CD4-positive, alpha-beta memory T cell (primary cell): ENCODE measurements at places on chromosomes 5 and 9. TPM values are rescaled to one million over a fixed set of nuclear protein-coding genes. Genes with fewer than 3 reads are reported as not detected.

Gene CCNJL
- not detected for polyA plus RNA-seq

Gene ACER2
- polyA plus RNA-seq, result 0.98 TPM

Gene TMEM171
- polyA plus RNA-seq, result 0.68 TPM

Gene CDHR2
- not detected for polyA plus RNA-seq

Gene PCDHA1
- polyA plus RNA-seq, result not detected

Gene TMEM252
- polyA plus RNA-seq, result not detected

Gene SPINK6
- not detected for polyA plus RNA-seq

Gene MRPL22
- polyA plus RNA-seq, result 101 TPM

Gene ZNG1C
- 22.9 TPM for polyA plus RNA-seq

Gene TMEM215
- polyA plus RNA-seq, result not detected

Gene LMBRD2
- 4.1 TPM for polyA plus RNA-seq

Gene CYLC2
- polyA plus RNA-seq, result not detected

Gene FBXO10
- 4.9 TPM for polyA plus RNA-seq

Gene FAM151B
- not detected for polyA plus RNA-seq

Gene IER5L
- polyA plus RNA-seq, result 0.08 TPM

Gene DMRTA1
- not detected for polyA plus RNA-seq

Gene CTSV
- polyA plus RNA-seq, result not detected
